ENCODE measurements at places on chromosomes 11 and 22.

DNA sequence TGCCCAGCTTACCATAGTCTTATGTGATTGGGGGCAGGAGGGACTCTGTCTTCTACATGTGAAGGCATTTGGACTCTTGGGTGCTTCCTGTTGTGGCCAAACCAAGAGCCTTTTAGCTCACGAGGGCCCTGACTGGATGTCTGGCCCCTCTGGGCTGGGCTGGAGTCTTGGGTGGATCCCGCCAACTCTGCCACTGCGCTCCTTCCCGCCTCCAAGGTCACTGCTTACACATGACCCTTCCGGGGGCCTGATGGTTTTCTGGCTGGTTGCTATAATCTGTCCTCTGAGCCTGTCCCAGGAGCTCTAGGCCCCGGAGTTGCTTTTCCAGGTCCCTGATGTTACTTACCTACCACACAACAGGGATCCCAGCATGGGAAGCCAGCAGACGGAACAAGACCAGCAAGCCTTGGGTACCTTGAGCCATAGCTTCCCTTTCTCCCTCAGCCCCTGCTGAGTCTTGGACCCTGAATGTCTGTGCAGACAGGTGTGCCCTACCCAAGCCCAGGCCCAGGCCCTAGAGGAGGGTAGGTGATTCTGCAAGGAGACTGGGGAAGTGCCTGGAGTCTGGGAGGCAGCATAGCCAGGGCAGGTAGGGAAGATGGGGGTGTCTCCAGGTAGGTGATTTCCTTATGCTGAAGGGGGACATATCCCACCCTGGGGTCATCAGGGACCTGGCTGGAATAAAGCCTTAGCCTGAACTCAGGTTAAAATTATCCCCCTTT, 100.3 kb downstream of the TSPAN18 start:
- no peak for DNase-seq

DNA sequence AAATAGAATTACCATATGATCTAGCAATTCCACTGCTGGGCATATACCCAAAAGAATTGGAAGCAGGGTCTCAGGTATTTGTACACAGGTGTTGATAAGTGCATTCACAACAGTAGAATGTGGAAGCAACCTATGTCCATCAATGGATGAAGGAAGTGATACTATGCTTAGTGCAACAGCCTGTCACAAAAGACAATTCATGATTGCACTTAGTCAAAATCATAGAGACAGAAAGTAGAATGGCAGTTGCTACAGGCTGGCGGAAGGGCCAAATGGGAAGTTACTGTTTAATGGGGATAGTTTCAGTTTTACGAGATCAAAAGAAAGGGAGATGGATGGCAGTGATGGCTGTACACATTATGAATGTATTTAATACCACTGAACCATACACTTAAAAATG, 42.0 kb downstream of the SGSM3 start:
- peak; percentile 79 for DNase-seq

- DNase-seq = peak; percentile 91
Measured at GRCh38 chr11:64887757-64888405, 9.5 kb upstream of the EHD1 start.

DNA sequence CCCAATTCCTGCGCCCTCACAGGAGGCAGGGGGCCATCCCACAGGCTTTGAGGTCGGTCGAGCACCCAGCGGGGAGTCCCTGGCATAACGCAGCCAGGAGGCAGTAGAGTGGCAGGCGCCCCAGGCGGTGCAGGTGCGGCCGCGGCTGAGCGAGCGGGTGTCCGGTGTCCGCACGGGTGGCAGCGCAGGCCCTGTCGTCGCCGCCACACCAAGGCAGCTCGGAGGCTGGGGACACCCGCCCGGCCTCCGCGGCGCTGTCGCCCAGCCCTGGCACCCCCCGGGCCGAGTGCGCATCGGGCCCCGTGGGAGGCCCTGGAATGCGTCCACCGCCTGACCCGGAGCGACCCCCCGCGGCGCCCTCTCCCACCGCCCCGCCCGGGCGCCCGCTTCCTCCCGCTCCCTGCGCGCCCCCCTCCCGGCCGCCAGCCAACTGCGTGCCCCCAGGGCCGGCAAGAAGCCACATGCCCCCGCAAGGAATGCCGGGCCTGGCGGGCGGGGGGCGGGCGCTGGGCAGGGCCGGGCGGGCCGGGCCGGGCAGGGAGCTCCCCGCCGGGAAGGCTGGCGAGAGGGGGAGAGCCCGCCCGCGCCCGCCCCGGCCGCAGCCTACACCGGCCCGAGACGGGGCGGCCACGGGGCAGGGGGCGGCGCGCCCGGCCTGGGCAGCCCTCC, 33.9 kb downstream of the PRDM11 start:
- DNase-seq = peak; percentile 45

DNA sequence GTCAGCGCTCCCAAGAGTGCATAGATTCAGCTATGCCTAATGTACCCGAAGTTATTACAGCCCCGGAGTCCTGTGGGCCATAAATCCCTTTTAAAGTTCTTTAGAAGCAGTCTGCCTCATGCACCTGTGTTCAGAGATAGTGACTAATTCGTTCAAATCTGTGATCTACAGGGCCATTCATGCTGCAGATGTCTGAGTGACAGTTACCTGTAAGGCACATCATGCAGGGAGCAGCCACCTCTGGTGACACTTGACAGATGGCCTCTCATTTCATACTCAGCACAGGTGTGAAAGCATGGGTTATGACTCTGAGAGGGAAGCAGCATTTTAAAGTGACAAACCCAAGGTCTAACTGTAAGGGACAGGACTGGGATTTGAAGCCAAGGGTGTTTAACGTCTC, 2.4 kb upstream of the E2F8 start:
- DNase-seq = no peak

DNA sequence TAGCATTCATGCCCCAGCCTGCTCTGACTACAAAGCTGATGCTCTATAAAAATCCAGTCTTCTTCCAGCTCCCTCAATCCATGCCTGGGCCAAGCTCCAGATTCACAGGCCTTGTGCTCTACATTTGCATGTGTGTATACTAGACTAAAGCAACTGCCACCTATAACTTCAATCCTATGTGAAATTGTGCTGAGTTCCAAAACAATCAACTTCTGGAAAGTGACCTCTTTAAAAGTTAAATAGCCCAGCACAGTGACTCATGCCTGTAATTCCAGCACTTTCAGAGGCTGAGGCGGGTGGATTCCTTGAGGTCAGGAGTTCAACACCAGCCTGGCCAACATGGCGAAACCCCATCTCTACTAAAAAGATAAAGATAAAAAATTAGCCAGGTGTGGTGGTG, 114.3 kb upstream of the ZC3H12C start:
- no peak for DNase-seq

- no peak for DNase-seq
Measured at GRCh38 chr11:113519989-113520613, 44.9 kb upstream of the DRD2 start.

DNA sequence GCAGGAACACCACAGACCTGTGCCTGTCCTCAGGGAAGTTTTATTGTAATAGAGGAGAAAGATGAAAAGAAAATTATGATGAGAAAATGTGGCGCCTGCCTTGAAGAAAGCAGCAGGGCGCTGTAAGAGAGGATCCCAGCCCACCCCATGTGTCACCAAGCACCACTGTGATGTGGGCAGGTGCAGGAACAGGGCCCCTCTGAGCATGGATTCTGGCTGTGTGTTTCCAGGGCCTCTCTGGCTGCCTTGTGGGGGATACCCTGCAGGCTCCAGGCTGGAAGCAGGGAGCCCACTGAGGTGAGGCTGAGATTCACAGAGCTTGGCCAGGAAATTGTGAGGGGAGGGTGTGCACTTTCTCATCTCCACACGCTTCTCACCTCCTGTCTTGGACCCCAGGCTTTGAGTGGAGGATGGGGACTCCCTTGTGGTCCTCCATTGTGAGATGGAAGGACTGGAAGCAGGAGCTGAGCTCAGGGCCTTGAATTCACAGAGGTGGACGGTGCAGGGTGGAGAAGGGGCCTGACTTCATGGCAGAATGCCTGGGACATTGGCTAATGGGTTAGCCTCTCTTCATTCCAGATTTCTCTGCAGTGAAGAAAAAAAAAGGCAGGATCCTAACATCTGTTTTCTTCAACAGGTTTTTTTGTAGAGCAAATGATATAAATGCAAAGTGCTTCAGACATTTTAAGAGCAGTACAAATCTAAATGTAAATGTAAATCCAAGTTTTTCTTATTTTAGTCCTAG, 246.6 kb upstream of the B3GAT1 start:
- DNase-seq = no peak

- DNase-seq = no peak
Measured at GRCh38 chr22:20585639-20586402, 78.4 kb downstream of the MED15 start.

DNA sequence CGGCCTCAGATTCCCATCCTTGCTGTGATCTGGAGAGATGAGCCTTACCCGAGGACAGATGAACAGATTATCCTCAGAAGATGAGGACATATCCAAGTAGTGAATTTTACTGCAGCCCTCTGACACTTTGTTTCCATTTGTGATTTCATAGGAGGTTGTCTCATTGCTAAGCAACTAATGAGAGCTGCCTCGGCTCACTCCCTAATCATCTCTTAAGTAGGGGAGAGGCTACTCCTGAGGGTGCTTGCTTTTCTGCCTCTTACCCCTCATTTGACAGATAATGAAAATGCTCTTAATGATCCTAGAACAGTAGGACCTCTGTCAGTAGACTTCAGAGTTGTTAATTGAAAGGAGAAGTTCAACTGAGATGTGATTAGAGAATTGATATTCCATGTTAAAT, 150.9 kb downstream of the TBC1D22A start:
- DNase-seq = no peak

DNA sequence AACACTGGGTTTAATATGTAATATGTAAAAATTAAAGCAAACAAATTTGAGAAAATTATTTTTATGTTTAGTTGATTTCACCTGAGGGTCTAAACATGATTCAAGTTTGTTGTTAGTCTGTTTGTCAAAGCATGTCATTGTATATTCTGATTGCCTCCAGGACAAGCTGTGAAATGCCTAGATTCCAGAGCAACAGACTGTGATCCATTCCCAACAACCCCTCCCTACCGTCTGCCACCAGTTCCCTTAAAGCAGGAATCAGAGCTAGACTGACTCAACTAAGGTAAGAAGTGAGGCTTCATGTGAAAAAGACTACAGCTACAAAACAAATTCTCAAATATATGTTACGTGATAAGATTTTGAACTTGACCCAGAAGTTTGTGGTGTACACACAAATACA, 304.2 kb downstream of the RAB38 start:
- no peak for DNase-seq

- peak; percentile 6 for DNase-seq
Measured at GRCh38 chr11:28223577-28223976, 115.4 kb downstream of the METTL15 start.

DNA sequence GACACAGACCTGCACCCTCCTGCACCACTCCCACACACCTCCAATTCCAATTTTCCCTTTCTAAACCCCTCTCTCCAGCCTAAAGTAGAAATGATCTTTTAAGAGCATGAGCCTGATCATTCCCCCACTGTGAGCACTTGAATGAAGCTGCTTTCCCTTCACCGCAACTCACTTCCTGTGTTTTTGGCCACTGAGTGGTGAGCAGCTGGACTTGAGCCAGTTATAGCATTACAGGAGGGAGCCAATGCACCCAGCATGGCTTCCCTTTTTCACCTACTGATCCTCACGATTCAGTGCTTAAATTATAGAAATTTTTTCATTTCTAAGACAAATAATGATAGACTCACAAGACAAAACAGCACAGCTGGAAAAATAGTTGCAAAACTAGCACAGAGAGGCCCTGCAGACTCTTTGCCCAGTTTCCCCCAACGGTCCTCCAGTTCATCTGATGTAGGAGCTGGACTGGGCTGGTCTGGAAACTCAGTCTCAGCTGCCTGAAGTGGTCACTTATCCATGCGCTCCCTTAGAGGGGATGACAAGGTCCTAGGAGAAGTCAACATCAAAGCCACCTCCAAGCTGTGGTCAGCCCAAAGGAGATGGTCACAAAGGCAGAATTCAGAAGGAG, 9.7 kb upstream of the APOL4 start:
- no peak for DNase-seq

- DNase-seq = no peak
Measured at GRCh38 chr11:6061475-6061874, 30.9 kb upstream of the OR56A1 start.

- no peak for DNase-seq
Measured at GRCh38 chr11:78800756-78801155, 226.1 kb upstream of the NARS2 start.

DNA sequence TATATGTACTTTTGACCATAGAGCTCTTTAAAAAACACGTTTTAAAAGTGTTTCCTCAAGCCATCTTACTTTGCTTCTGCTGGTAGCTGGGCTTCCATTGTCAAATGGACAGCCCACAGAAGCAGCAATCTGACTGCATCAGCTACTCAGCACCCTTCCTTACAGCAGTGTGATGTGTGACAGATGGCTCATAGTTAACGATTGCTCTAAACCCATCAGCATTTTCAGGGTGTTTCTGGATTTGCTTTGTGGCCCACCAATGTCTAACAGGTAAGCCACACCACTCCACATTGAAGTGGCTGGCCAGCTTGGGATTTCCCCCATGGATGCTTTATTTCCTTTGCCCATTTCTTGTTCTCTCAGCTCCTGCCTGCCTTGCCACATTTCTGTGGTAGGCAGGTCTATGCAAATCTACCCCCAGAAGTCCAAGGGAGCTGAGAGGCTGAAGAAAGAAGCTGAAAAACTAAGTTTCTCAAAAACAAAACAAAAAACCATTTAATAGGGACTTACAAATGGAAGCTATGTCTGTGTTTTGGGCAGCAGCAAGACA, 7.3 kb upstream of the FAR1 start:
- DNase-seq = no peak

All from GM20000 (cell line).